ENCODE measurements at places on chromosomes 16 and 17.
A peak's percentile ranks its signal among the peaks of the same experiment; 100 is the strongest.

DNA sequence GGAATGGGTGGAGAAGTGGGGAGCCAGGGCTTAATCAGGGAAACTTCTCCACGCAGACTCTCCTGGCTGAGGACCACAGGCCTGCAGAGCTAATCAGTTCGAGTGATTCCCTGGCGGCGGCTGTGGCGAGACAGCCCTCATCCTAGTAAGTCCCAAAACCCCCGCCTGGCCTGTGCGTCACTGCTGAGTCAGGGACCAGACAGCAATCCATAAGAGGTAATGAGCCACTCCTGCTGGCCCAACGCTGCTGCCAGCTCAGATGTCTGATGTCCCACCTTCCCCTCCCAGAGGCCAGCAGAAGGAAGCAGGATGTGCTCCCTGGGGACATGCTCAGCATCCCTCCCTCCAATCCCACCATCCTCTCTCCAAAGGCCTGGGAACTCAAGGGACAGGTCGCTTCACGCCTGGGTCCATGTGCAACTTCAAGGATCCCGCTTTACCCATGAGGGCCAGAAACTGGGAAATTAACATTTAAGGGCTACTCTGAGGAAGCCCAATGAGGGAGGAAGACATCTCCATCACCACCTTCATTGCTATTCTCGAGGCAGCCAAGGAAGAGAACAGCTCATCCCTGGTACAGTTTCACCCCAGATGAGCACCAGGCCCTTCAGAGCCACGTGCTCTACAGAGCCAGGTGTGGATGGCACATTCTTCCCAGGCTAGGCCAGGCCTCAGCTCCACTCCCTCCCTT is 7.9 kb downstream of the ACLY start:
- DNase-seq = peak; percentile 99

DNA sequence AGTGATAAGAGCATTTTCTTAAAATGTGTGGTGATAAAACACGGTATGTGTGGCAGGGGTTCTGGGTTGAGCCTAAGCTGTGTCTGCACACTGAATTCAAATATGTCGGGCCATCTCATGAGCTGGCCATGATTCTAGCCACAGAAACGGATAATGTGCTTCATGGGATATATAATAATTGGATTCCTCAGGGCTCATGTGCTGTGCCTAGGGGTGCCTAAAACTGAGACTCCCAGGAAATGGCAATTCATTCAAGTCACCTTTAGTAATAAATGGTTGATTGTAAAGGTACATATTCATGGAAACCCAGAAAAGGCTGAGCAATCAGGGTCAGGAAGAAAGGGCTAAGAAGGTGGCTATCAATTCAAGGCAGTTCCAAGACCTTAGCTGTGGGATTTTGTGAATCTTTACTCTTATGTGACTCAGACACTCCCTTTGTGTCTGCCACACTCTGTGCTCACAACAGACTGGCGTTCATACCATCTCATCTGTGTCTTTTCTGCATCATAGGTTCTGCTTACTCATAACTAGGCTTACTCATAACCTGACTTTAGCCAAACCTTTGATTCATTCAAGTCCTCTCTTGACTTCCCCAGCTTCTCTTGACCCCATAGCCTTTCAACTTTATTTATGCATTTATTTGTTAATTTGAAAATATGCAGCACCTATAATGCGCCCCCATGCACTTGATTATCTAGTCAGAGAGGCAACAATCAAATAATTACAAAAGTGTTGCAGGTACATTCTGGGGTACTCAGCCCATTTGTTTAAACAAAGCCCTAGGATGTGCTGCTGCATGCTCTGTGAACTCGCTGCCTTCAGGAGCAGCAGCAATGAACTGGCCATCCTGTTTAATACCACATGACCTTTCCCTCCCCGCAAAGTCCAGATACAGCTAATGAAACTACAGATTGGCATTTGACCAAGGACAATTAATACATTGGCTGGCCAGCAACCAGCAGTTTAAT is 28.4 kb upstream of the MED13 start:
- DNase-seq = peak; percentile 75

GRCh38 chr17:72126575-72127486 is 6.0 kb downstream of the SOX9 start:
- DNase-seq = peak; percentile 75

GRCh38 chr17:72477491-72477890 is 356.7 kb downstream of the SOX9 start:
- no peak for DNase-seq

GRCh38 chr17:75778861-75779249 is 5.8 kb upstream of the UNK start:
- DNase-seq = no peak

DNA sequence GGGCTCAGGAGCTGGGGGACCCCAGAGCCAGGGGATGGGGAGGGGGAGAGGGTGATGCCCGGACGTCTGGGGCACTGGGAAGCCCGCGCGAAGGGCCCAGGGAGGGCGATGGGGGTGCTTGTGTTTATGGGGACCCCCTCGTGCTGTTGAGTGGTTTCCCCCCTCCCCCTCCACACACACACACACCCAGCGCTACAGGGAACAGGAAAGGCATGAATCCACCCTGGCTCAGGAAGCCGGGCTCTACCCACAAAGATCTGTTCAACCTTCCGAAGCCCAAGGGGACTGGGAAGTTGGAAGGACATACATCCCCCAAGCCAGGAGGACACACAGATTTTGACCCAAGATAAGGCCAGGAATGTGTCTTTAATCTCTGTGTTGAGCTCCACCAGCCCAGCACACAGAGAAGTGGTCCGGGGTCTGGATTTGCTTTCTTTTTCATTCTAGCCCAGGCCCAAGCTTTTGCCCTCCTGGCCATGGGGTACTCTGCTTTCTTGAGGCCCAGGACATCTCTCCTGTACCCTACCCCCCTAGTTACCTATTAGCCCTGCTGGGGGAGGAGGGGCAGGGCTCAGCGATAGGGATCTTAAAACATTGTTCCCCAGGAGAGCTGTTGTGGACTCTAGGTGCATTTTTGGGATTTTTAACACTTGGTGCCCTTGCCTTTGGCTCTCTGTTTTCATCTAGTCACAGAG is 1.2 kb downstream of the UBALD2 start:
- DNase-seq = peak; percentile 58

GRCh38 chr16:21223787-21224186 is 9.7 kb upstream of the ANKS4B start:
- DNase-seq = no peak

- no peak for DNase-seq
These were observed 47.8 kb downstream of the SLC7A5 start for GRCh38 chr16:87821376-87822107.

- no peak for DNase-seq
These were observed 23.7 kb downstream of the ACSF3 start for GRCh38 chr16:89117227-89117974.

DNA sequence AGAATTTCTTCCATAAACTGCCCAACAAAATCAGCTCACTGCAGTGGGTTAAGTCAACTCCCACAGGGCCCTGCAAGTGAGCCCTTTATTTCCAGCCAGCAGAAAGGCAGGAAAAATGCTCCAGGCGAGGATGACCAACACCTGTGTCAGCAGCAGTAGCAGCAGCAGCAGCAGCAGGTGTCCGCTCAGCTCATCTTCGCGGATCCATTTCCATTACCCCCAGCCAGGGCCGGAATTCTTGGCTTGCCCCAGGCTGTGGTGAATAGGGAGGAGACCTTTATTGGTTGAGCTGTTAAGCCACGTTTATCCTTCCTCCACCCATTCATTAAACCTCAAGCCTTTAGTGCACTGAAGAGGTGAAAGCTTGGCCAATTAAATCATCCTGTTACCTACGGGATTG is 46.2 kb downstream of the MARCHF10 start:
- no peak for DNase-seq

GRCh38 chr17:36938566-36939051 is 1.3 kb downstream of the LHX1 start:
- DNase-seq = no peak

GRCh38 chr16:3096362-3096761 is 2.7 kb downstream of the ZSCAN10 start:
- DNase-seq = no peak

DNA sequence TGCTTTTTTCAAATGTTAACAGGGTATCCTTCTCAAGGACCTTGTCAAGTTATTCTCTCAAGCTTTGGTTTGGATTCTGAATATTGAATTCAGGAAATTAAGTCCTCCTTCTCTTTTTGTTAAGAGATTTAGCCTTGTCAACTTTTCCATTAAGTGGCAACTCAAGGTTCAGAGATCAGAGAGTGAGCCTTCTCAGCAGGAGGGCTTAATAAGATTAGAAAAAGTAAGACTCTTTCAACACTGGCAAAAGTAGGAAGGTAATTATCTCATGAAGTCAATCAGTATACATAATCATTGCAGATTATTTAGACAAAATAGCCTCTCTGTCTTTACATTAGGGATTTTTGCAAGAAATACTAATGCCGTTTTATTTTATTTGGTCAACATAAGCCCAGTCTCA is 330.7 kb downstream of the KIF2B start:
- no peak for DNase-seq

- DNase-seq = no peak
These were observed 79.8 kb downstream of the ZNF778 start for GRCh38 chr16:89297156-89297874.

DNA sequence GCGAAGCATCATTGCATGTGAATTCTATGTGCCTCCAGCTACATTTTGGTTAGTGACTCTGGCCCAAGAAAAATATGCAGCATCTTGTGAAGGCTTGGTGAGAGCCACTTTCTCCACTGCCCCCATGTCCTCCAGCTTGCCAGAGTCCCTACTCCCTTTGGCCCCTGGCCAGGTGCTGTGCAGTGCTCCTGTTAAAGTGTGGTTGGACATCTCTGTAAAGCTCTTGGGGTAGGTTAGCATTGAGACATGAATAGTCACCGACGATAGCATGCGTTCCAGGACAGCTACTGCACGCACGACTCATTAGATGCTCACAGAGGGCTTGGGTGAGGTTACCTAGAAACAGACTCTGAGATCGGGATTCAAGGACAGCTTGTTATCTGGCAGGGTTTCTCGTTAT is 48.6 kb downstream of the FOXL1 start:
- peak; percentile 29 for DNase-seq

DNA sequence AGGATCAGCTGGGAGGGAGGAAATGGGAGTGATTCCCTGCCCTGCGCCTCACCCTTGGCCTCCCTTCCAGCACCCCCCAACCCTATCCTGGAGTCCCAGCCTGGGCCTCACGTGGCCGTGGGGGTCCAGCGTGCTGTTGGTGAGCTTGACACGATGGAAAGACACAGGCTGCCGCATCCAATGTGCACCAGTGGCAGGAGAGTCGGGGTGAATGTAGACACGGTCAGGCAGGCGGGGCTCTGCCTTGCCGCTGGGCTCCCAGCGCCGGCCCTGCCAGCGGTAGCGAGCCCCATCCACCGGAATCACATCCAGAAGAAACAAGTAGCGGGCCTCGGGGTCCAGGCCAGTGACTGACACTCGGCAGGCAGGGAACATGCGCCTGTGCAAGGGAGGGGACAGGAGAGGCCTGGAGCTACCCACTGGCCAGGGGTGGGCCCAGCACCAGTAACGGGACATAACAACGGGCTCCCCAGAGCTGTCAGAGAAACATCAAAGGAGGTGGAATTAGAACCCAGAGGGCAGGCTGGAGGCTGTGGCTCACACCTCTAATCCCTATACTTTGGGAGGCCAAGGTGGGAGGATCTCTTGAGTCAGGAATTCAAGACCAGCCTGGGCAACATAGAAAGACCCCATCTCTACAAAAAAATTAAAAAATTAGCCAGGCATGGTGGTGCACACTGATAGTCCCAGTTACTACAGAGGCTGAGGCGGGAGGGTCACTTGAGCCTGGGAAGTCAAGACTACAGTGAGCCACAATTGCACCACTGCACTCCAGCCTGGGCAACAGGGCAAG is 2.7 kb downstream of the TBX6 start:
- no peak for DNase-seq

DNA sequence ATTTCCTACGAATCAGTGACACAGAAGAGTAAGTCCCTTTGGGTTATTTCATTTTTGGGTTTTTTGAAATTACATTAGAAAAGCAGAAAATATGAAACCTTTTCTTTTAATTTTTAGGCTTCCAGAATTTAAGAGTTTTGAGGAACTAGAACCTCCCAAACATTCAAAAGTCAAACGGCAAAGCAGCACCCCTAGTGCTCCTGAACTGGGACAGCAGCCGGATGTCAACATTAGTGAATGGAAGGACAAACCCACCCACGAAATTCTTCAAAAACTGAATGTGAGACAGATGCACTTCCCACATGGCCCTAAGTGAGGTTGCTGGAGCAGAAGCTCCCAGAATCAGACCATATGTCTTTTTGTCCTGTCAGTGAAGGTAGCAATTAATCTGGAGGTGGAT is 199.4 kb downstream of the PHKB start:
- no peak for DNase-seq

DNA sequence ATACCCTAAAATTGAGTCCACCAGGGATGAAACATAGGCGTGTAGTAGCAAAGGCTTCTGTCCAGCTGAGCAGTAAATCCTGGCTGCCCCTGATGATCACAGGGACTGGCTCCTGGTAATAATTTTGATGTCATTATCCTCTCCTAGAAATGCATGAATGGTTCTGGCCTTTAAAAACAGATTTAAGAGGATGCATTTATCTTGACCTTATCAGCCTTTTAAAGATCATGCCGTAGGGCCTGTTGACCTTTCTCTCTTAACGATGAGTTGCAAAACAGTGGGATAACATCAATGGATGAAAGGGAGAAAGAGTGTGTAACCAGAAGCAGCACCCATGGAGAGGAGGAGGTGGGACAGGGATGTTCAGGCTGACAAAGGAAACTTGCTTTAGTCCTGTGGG is 128.5 kb downstream of the CA10 start:
- no peak for DNase-seq

DNA sequence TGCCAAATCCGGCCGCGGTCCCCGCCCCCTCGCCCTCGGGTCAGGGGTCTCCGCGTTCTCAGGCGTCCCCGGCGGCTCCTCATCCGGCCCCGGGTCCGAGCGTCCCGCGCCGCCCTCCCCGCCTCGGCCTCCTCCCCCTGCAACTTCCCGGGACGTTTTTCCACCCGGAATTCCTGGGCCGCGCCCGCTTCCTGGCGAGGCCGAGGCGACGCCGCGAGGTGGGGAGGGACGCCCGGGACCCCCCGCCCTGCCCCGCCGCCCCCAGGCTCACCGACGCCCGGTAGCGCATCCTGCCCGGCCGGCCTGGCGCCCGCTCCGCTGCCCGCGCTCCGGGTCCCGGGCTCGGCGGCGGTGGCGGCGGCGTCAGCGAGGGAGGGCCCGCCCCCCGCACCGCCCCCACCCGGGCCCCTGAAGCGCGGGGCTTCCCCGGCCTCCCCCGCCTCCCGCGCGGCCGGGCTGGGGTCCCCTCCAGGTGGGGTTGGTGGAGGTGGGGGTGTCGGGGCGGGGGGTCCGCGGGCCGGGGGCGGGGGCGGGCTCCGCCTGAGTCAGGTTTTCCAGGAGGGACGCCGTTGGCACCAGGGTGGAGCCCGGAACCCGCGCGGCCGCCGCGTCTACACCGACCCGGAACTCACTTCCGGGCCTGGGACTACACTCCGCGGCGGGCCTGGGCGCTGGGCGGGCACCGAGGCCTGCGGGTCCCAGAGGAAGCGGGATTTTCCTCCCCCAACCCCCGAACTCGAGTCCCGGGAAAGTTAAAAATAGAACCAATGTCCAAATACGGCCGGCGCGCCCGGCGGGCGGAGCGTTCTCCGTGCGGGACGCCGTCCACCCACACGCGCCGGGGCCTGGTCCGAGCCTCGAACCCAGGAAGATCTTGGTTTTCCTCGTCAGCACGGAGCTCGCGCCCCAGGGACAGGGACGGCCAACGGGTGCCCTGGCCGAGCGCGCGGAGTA is 6.8 kb downstream of the MYO1C start:
- DNase-seq = peak; percentile 88
